Chondrocyte (in vitro differentiated cells): ENCODE measurements at places on chromosomes 4 and X. TPM values are rescaled to one million over a fixed set of nuclear protein-coding genes. Genes with fewer than 3 reads are reported as not detected.

DNA sequence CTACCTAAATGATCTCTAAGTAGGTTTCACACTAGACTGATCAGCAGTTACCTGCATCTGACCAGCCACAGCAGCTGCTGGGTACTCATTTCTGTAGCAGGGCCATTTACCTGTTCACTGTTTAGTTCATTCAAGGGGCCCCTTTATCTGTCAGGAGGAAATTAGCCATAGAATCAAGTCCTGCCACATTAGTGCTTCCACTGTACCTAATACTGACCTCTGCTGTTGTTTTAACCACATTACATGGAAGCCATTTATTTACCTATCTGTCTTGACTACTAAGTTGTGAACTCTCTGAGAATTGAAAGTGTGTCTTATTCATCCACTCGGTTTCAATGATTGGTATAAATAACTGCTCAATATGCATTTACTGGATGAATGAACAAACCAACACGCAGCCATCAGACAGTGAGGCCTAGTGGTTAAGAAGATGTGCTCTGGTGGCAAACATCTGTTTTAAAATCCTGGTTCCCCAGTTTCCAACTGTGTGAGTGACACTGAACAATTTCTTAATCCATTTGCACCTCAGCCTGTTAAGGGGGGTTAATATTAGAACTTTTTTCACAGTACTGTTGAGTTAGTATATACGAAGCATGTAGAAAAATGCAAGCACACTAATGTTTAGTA, 30.0 kb upstream of the ANXA5 start:
- no peak for DNase-seq

GRCh38 chr4:3040452-3041191, 33.7 kb downstream of the HTT-AS start:
- no peak for DNase-seq

- DNase-seq, result no peak
These were observed 31.6 kb upstream of the C1QTNF7 start for GRCh38 chr4:15396157-15396800.

DNA sequence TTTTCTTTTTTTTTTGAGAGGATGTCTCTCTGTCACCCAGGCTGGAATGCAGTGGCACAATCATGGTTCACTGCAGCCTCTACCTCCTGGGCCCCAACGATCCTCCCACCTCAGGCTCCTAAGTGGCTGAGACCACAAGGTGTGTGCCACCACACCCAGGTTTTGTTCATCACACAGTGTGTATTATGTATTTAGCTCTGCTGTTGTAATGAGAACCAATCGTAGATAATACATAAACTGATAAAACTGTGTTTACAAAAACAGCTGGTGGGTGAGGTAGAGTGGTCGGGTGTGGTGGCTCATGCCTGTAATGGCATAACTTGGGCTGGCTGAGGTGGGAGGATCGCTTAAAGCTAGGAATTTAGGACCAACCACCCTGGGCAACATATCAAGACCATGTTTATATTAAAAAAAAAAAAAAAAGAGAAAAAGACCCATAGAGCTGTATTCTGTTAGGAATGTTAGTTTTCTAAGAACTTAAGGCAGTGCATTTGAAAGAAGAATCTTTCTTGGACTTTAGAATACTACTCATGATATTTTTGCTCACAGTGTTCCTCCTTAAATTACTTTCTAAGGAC, 34.9 kb downstream of the POLR2B start:
- no peak for DNase-seq

DNA sequence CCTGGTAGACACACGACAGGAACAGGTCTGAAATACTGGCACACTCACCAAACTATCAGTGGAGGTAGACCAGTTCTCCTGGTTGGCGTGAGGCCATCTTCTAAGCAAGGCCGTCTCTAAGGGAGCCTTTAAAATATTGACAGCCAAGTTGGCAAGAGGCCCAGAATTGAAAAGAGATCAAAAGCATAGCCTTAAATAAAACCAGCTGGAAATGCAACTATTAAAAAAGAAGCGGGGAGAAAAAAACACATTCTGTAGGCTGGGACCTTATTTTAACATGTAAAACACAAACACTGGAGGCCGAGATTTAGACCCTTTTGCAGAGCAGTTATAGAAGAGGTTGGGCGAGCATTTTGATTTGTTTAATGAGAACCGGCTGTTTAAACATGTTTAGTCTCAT, 233.0 kb upstream of the CLNK start:
- DNase-seq, result no peak

DNA sequence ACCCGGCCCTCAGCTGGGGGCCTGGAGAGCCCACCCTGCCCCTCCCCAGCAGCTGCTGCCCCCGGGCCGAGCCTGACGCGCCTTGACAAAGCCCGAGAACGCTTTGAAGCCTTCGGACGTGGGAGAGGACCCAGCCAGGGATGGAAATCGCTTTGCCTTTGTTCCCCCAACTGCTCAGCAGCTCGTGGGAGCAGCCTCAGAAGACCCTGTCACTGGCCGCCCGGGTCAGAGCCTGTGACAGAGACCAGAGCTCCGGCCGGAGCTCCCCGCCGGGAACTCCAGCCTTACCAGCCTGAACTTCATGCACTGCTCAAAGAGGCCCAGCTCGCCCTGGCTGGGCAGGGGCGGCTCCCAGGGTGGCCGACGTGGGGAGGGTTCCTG, 2.6 kb upstream of the SLC6A8 start:
- peak; percentile 78 for DNase-seq

GRCh38 chrX:23276475-23276874, 58.2 kb upstream of the PTCHD1 start:
- DNase-seq, result no peak

- no peak for DNase-seq
These were observed 2.9 kb downstream of the KIF4A start for GRCh38 chrX:70292788-70293187.

DNA sequence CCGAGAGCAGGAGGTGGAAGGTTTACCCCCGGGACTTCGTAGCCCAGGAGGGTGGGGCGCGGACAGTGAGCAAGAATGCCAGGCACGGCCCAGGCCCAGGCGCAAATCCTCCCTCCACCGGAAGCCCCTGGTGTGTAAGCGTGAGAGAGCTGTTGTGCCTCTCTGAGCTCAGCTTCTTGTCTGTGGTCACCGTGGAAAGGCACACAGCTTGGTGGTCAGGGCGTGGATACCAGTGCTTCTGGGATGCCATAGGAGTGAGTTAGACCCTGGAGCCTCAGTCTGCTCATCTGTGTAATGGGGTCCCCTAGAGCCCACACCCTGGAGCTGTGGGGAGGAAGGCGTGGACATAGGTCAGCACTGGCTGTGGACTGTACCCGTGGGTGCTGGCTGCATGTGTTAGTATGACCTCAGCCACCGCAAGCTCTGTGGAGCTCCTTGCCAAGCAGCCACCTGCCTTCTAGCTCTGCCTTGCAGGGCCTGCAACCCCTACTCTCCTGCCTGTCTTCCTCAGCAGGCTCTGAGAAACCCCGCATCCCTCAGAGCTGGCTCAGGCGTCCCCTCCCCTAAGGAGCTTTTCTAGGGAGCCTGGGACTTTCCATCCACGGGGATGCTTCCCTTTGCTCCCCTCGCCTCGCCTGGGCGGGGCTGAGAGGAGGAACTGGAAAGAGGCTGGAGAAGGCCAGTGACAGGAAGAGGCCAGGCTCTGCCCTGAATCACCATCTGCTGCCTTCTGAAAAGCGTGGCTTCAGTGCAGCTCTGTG, 28.0 kb upstream of the AFAP1 start:
- no peak for DNase-seq

GRCh38 chr4:128737098-128737513, 72.4 kb upstream of the JADE1 start:
- DNase-seq, result no peak

DNA sequence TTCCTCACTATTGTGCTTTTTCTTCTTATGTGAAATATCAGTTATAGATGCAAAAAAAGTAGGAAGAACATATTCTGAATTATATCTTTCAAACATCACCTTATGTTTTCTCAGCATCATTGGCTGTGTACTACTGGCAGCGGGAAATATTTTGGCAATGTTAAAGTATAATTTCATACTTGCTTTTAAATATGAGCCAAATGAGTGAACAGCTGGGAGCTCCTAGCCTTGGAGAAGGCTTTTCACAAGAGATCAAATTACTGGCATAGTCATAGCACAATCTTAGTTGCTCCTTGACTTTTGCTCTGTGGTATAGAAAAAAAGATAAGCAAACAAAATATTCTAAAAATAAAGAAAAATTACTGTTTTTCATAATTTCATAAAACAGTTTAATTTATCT, 1575.8 kb upstream of the PABPC4L start:
- DNase-seq, result no peak

- DNase-seq, result no peak
These were observed 26.1 kb downstream of the ARFIP1 start for GRCh38 chr4:152805818-152806217.

Gene USP17L24
- total RNA-seq, result not detected in 3 replicates

Gene TEX11
- not detected in 3 replicates for total RNA-seq

Gene VSIG4
- total RNA-seq, result not detected in 3 replicates
